ENCODE measurements at places on chromosomes 13 and 19. TPM values are rescaled to one million over a fixed set of nuclear protein-coding genes. Genes with fewer than 3 reads are reported as not detected.
A peak's percentile ranks its signal among the peaks of the same experiment; 100 is the strongest.

DNA sequence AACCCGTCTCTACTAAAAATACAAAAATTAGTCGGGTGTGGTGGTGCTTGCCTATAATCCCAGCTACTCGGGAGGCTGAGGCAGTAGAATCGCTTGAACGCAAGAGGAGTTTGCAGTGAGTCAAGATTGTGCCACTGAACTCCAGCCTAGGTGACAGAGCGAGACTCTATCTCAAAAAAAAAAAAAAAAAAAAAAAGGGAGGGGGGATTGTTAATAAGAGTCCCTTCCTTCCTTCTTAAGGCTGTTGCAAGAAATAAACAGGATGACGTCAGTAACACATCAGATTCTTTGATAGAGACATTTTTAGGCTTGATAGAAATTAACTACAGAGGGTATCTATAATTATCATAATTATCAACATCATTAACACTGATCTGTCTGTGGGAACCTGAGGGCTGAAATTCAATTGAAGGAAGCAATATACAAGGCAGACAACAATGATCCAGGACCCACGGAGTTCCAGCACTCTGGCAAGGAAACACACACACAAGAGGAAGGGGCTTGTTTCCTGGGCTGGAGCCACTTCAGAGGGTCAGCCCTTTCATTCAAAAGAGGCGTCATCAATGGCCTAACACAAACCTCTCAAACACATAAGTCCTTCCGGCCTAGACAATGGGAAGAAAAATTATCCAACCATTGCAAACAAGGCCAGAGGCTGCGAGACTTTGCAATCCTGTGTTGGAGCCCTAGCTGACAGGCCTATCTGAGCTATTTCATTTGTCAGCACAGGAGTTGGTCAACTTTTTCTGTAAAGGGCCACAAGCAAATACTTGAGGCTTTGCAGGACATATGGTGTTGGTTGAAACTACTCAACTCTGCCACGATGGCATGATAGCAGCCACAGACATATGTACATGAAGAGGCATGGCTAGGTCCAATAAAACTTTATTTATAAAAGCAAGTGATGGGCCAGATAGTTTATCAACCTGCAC, 105.2 kb downstream of the INSR start:
- H3K27me3 ChIP-seq = no peaks in the 10 kb centered on the region
- H3K4me3 ChIP-seq = no peak overlapping the region
- H3K27ac ChIP-seq = no peak overlapping the region
- peaks cover 23% of the 10 kb centered on the region for H3K4me1 ChIP-seq

DNA sequence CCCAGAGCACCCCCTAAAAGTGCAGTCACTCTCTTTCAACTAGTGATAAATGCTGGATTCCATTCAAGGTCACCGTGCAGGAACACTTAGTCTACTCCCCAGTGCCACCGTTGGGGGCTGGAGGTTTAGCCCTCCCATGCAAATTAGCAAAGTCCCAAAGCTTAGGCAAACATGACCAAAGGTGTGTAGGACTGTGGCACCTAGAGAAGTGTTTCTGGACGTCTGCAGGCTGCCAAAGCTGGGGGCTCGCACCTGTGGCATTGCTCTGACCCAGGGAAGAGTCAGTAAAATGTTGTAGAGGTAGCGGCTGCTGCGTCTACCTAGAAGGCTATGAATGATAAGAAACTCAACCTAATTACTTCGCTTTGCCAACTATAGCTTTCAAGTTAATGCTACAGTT, 13.9 kb downstream of the COL4A1 start:
- H3K27ac ChIP-seq = peak overlapping the region; percentile 59

Gene TSSK6
- total RNA-seq = 1.5 TPM

- peaks cover 48% of the 10 kb centered on the region for H3K4me1 ChIP-seq
- peak within 1 kb of the TSS; percentile 89 for H3K4me3 ChIP-seq
- peak within 1 kb of the TSS; percentile 96 for H3K27ac ChIP-seq
- H3K27me3 ChIP-seq = no peaks in the 10 kb centered on the region
- peak; percentile 94 for DNase-seq
Observed at GRCh38 chr19:49590971-49591730, at the start of gene PRR12. Gene PRR12, plus strand, starts transcription at chr19:49591182. Its CDS starts 473 bp downstream, at chr19:49591655.

Gene ATP1A3
- 3.0 TPM for total RNA-seq

GRCh38 chr13:109140054-109140453, 510.6 kb downstream of the MYO16 start:
- no peaks in the 10 kb centered on the region for H3K36me3 ChIP-seq
- DNase-seq = no peak
- no peaks in the 10 kb centered on the region for H3K27me3 ChIP-seq

DNA sequence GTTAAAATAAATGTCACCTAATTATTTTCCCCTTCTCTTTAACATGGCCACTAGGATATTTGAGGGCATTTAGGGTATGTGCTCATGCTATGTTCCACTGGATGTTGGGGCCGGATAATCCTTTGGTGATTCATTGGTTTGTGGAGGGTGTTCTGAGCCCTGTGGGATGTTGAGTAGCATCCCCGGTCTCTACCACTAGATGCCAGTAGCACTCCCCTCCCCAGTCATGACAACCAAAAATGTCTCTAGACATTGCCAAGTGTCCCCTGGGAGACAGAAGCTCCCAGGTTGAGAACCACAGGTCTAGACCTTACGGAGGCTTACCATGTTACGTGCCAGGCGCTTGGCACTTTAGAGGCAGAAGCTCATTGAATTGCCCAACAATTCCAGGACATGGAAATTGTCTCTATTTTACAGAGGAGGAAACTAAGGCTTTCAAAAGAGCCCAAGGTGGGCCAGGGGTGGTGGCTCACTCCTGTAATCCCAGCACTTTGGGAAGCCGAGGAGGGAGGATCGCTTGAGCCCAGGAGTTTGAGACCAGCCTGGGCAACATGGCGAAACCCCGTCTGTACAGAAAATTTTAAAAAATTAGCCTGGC, 14.1 kb downstream of the SHANK1 start:
- H3K4me3 ChIP-seq = no peak overlapping the region
- DNase-seq = no peak
- H3K27me3 ChIP-seq = no peaks in the 10 kb centered on the region
- no peaks in the 10 kb centered on the region for H3K36me3 ChIP-seq
- H3K4me1 ChIP-seq = no peaks in the 10 kb centered on the region
- no peak overlapping the region for H3K27ac ChIP-seq

DNA sequence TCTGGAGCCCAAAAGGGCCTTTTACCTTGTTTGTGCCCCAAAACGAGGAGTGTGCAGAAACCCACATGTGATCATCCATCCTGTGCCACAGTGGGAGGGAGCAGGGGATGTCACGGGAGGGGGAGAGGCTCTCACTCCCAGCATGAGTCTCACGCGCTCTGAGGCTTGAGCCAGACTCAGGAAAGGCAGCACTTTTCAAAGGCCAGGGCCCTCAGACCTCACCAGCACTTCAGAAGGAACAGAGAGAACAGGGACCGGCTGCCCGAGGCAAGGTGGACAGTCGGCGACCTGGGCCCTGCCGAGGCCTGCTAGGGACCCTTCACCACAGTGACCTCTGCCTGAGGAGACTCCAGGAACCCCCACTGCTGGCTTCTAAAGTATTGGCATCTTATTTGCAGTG, 71.7 kb upstream of the WASF3 start:
- H3K27me3 ChIP-seq = no peaks in the 10 kb centered on the region
- peaks cover 10% of the 10 kb centered on the region for H3K4me1 ChIP-seq
- H3K27ac ChIP-seq = peak overlapping the region; percentile 56
- H3K36me3 ChIP-seq = no peaks in the 10 kb centered on the region

Gene OR10H3
- not detected for total RNA-seq

GRCh38 chr13:58598241-58598640, 966.7 kb downstream of the PCDH17 start:
- no peaks in the 10 kb centered on the region for H3K36me3 ChIP-seq
- H3K27ac ChIP-seq = no peak overlapping the region
- DNase-seq = no peak
- H3K4me1 ChIP-seq = no peaks in the 10 kb centered on the region
- no peak overlapping the region for H3K4me3 ChIP-seq

Gene ZNF101
- 6.8 TPM for total RNA-seq

Gene ZNF160
- 28.2 TPM for total RNA-seq

DNA sequence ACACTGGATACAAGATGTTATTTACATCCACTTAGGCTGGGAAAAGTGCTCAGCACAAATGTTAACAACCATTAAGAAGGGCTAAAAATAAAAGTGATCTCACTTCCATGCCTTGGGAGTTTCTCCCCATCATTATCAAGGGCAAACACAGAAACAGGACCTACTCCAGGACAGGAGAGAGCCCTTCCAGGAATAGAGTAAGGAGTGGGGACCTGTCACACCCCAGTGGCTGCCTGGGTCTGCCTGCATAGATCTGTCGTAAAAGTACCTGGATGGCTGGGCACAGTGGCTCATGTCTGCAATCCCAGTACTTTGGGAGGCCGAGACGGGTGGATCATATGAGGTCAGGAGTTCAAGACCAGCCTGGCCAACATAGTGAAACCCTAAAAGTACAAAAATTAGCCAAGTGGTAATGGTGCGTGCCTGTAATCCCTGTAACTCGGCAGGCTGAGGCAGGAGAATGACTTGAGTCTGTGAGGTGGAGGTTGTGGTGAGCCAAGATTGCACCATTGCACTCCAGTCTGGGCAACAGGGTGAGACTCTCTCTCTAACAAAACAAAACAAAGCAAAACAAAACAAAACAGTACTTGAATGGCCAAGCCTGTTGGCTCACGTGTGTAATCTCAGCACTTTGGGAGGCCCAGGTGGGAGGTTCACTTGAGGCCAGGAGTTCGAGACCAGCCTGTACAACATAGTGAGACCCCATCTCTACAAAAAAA, 5.6 kb downstream of the ATP8A2 start:
- no peak overlapping the region for H3K27ac ChIP-seq
- DNase-seq = no peak
- no peak overlapping the region for H3K4me3 ChIP-seq
- H3K4me1 ChIP-seq = peaks cover 4% of the 10 kb centered on the region
- no peaks in the 10 kb centered on the region for H3K36me3 ChIP-seq

GRCh38 chr13:47158593-47158992, 261.7 kb upstream of the HTR2A start:
- no peak overlapping the region for H3K27ac ChIP-seq
- no peak overlapping the region for H3K4me3 ChIP-seq
- H3K36me3 ChIP-seq = no peaks in the 10 kb centered on the region
- no peaks in the 10 kb centered on the region for H3K27me3 ChIP-seq

DNA sequence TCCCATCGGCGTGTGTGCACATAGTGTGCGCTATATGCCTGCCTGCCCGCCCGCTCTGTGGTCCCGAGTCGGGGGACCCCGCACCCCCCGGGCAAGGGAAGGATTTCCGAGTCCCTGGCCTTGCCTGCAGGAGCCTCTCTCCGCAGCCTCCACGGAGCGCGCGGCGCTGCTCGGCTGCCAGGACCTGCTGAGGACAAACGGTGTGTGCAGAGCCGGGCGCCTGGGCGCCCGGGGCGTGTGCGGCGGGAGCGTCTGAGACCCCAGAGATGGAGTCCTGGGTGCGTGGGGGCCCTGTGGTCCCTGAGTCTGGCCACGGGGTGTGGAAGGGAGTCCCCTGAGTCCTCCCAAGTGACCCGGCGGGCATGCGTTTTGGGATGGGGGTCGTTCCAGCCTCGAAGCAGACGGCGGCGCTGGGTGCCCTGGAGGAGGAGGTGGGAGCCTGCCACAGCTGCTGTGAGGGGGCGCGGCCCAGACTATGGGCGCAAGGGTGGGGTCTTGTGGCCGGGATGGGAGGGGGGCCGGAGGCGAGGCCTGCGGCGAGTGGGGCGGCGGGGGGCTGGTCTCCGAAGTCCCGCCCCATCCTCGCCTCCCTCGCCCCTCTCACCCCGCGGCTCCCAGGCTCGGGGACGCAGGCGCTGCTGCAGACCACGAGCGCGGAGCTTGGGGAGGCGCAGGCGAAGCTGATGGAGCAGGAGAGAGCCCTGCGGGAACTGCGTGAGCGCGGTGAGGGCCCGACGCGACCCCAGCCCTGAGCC, 25.3 kb downstream of the CLEC4M start:
- no peak for DNase-seq
- no peak overlapping the region for H3K27ac ChIP-seq
- no peaks in the 10 kb centered on the region for H3K36me3 ChIP-seq

GRCh38 chr13:32904266-32904665, 112.0 kb upstream of the KL start:
- no peak overlapping the region for H3K27ac ChIP-seq
- peak; percentile 7 for DNase-seq
- H3K36me3 ChIP-seq = no peaks in the 10 kb centered on the region
- no peaks in the 10 kb centered on the region for H3K27me3 ChIP-seq

Gene ARRDC5
- total RNA-seq = not detected

GRCh38 chr13:23212671-23213070, 31.9 kb downstream of the SGCG start:
- H3K27ac ChIP-seq = no peak overlapping the region
- no peaks in the 10 kb centered on the region for H3K36me3 ChIP-seq
- no peaks in the 10 kb centered on the region for H3K27me3 ChIP-seq
- DNase-seq = no peak
- H3K4me1 ChIP-seq = no peaks in the 10 kb centered on the region

GRCh38 chr19:51607077-51607476, 23.1 kb downstream of the SIGLEC5 start:
- no peak overlapping the region for H3K4me3 ChIP-seq
- H3K4me1 ChIP-seq = no peaks in the 10 kb centered on the region
- H3K36me3 ChIP-seq = no peaks in the 10 kb centered on the region
- peak; percentile 39 for DNase-seq
- no peak overlapping the region for H3K27ac ChIP-seq

Gene CEACAM3
- 0.26 TPM for total RNA-seq

DNA sequence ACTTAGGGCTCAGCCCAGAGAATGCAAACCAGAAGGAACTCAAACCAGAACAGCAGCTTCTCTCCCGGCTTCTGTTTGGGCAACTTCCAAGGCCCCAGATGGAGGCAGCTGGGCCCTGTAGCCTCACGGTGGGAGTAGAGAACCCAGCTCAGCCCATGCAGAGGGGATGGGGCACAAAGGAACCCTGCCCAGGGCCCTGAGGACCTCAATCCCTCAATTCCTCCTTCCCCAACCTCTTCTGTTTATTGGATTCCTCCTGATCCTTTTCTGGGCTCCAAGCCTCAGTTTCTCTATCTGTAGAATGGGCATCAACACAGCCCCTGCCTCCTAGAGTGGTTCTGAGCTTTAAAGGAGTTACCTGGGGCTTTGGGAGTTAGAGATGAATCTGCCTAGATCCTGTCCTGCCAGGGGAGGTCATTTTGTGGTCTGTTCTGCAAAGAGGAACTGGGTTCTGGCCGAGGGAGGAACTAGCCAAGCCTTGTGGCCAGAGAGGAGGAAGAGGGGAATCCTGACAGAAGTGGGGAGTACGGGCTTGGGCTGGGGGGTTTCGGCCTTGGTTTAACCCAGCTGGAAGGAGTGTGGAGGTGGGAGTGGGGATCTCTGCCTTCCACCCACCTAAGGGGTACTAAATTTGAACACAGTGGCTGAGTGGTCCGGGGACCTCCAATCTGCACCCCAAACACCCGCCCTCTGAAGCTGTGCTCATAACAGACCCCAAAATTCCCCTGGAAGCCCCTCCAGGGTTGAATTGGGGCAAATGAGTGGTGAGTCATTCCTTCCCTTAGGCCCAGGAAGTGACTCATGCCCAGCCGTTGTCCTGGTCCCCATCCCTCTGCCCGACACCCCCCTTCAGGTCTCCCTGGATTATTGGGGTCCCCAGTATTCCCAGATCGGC, 2.7 kb downstream of the ADGRE5 start:
- no peaks in the 10 kb centered on the region for H3K27me3 ChIP-seq
- DNase-seq = no peak
- H3K27ac ChIP-seq = peak overlapping the region; percentile 87
- peaks cover 48% of the 10 kb centered on the region for H3K4me1 ChIP-seq
- peaks cover 5% of the 10 kb centered on the region for H3K36me3 ChIP-seq
- peak overlapping the region; percentile 76 for H3K4me3 ChIP-seq

All from esophagus muscularis mucosa (tissue), 4 donors.